ENCODE measurements at places on chromosomes 7 and 10.

- DNase-seq = no peak
Measured at GRCh38 chr10:75103881-75104686, 7.4 kb upstream of the SAMD8 start.

GRCh38 chr7:86991093-86991769 lies 68.2 kb downstream of the ELAPOR2 start:
- no peak for DNase-seq

- DNase-seq = no peak
Measured at GRCh38 chr10:13056456-13057077, 43.4 kb upstream of the OPTN start.

DNA sequence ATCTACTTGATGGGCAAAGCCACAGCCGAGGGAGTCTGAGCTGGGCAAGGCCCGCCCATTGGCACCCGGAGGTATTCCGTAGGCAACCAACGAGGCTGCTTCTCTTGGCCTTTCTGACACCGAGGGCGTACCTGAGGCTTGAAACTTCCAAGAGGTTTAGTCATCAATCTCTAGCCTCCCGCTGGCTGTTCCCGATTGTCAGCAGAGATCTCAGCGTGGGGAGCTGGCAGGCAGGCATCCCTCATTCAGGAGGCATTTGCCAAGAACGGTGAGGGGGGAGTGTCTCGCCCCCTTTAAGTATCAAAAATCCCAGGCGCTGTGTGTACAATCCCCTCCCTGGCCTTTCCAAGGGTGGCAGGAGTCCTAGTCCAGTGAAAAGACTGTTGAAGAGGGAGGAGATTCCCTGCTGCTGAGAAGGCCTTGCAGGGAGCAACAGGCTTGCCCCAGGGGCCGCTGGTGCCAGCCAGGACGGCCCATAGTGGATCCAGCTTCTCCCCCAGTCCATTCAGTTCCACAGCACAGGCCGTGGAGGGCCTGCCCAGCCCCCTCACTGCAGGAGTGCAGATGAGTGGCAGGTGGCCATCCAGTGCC lies 39.7 kb downstream of the OAT start:
- DNase-seq = no peak

GRCh38 chr10:69807696-69808095 lies 6.0 kb downstream of the COL13A1 start:
- DNase-seq = no peak

- no peak for DNase-seq
Measured at GRCh38 chr7:134827889-134828288, 48.5 kb downstream of the CALD1 start.

GRCh38 chr7:12686234-12686890 lies 1.1 kb upstream of the ARL4A start:
- peak; percentile 95 for DNase-seq

- DNase-seq = no peak
Measured at GRCh38 chr10:15168291-15168785, at the start of gene NMT2. NMT2 (minus strand) TSS chr10:15168693; CDS start chr10:15168612, 81 bp downstream.

- DNase-seq = no peak
Measured at GRCh38 chr10:920450-920849, 11.1 kb downstream of the LARP4B start.

DNA sequence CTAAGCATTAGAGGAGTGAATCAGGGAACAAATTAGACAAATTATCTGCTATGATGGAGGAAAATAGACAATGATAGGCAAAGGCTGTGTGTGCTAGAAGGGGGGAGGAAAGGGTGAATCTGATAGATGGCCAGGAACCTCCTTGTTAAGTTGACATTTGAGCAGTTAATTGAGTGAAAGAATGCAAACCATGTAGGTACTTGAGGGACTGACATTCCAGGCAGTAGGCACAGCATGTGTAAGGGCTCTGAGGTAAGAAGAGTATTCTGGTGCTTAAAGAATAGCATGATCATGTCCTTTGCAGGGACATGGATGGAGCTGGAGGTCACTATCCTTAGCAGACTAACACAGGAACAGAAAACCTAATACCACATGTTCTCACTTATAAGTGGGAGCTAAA lies 48.6 kb upstream of the TES start:
- no peak for DNase-seq

DNA sequence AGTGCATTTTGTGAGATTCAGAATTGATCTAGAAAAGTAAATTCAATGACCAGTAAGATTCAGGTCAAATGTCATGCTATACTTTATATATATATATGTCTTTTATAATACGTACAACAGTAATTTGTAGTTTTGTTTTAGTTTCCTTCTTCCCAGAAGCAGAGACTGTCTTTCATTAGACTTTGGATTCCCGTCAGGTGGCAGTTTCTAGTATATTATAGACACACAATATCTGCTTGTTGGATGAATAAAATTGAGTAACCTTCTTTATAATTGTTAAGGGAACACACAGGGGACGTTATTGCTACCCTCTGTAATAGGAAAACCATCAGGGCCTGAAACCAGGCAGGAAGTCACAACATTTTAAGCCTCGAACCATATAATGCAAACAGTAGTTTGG lies 5.3 kb upstream of the LAMB1 start:
- no peak for DNase-seq

DNA sequence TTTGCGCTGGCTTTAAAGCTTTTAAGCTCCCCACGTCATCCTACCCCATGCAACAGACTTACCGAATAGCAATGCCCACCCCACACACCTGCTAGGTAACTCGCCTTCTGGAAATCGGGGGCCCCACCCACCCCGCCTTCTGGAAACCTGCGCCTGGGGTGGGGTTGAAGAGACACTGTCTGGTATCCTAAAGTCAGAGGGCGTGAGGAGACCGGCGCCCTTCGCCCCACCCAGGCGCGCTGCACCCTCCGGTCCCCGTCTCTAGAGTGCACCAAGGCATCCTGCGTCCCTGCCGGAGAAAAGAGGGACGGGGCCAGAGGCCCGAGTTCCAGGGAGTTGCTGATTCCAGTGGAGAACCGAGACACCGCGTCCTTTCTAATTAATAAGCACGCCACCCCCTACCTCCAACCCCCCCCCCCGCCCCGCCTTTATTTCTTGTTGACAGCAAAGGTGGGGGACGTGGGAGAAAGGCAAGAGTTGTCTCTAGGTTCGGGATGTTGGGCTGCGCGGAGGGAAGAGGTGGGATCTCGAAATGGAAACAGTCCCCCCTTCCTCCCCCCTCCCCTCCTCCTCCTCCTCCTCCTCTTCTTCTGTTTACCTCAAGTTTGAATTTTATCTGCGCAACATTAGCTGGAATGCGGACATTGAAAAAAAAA lies 220.9 kb upstream of the MKLN1 start:
- peak; percentile 54 for DNase-seq

GRCh38 chr10:17256051-17256450 lies 28.0 kb downstream of the VIM start:
- DNase-seq = no peak

DNA sequence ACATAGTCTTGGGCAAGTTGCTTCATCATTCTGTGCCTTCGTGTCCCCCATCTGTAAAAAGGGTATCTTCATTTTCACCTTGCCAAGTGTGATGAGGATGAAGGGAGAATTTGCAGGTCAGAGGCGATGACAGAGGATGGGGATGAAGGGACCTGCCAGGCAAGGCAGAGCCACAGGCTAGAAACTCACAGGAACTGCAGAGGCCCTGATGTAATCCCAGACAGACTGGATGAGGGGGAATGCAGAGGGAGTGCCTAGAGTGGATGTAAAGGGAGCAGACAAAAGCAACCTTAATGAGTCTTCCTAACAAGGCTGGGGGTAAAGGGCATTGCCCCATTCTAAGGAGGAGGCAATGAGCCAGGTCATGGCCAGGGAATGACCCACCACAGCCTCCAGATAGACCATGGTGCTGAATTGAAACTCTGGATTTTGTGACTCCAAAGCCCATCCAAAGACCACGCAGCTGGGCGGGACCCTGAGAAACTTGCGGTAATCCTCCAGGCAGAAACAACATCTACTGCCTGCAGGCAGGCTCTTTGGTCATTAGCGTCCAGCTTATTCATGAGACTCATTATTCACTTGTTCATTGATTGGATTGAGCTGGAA lies 1.9 kb downstream of the ANTXRL start:
- no peak for DNase-seq

DNA sequence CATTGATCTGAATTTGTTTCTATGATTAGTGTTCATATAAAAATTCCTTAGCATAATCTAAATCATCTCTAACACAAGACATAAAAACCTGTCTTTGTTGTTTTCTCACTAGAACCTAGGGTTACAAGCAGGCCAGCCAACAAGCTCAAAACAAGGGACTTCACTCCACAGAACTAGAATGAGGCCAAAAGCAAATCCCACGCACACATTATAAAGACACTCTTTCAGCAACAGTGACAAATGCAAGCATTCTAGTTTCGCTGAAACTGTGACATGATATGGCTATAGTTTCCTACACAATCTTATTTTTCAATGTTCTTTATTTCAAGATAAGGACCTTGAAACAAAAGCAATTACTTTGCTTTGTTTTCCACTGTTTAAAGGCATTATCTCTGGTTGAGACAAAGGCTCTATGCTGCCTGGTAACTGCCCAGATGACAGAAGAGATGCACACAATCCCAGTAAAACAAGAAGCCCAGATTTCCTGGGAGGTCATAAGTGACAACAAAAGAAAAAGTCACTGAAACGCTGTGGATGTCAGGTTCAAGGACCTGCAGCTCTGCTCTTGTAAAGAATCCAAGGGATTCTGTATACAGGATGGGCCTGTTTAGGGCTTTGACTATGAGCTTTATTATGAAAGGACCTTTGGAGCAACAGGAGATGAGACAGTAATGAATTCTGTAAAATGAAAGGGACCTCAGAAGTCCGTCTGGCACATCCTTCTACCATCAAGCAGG lies 105.3 kb downstream of the SORCS1 start:
- DNase-seq = no peak

GRCh38 chr10:21687266-21688008 lies 153.4 kb downstream of the MLLT10 start:
- DNase-seq = no peak

DNA sequence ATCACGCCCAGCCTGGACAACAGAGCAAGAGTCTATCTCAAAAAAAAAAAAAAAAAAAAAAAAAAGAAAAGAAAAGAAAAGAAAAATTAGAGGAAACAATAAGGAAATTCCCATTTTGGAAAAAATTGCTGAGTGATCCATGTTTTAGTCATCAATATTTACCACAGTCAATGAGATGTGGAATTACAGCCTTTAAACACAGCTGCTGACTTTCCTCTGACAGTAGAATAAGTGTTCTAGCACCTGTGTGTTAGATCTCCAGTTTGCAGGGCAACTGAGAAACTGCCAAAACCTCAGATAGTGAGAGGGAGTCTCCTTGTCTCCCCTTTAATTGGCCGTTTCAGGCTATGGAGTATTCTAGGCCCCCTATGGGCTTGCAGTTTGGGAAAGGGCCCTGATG lies 520.1 kb downstream of the KCNMA1 start:
- DNase-seq = no peak

- no peak for DNase-seq
Measured at GRCh38 chr7:26550492-26550891, 258.8 kb downstream of the SNX10 start.

GRCh38 chr7:142053988-142054387 lies 57.5 kb upstream of the MGAM2 start:
- DNase-seq = no peak

- no peak for DNase-seq
Measured at GRCh38 chr7:25944777-25945515, 207.1 kb upstream of the NFE2L3 start.

DNA sequence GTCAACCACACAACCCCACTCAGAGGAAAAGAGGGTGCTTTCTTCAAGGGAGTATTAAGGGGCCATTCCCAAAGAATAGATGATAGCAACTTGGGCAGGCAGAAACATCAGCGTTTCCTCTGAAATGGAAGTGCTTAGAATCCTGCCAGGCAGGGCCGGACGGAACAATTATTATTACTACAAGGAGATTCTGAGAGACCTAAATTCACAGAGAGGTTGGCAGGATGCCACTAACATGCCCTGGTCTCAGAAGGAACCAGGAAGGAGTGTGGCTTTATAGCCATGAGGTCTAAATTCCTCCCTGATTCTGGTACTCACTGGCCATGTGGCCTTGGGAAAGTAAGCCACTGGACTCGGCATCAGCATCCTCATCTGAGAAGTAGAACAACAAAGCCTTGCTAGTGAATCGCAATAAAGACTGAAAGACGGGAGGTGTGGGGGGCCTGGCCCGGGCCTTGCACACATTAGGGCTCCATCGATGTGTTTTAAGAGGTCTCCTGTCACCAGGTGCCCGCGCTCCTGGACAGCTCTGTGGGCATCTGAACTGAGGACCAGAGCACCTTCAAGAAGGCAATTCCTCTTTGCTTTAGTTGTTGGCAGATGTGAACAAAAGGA lies 131.5 kb downstream of the OAT start:
- DNase-seq = no peak

GRCh38 chr7:66629222-66630062 lies 761 bp downstream of the KCTD7 start:
- DNase-seq = no peak

DNA sequence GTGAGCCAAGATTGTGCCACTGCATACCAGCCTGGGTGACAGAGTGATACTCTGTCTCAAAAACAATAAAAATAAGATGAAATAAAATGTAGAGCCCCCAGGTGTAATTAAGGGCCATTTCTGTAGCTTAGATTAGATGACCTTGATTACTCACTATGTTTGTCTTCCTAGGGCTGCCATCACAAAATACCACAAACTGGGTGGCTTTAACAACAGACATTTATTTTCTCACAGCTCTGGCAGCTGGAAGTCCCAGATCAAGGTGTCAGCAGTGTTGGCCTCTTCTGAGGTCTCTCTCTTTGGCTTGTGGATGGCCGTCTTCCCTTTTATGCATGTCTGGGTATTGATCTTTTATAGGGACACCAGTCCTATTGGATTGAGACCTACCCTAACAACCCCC lies 6.1 kb downstream of the PTER start:
- DNase-seq = no peak

- no peak for DNase-seq
Measured at GRCh38 chr10:99693933-99694583, 34.7 kb downstream of the ENTPD7 start.

DNA sequence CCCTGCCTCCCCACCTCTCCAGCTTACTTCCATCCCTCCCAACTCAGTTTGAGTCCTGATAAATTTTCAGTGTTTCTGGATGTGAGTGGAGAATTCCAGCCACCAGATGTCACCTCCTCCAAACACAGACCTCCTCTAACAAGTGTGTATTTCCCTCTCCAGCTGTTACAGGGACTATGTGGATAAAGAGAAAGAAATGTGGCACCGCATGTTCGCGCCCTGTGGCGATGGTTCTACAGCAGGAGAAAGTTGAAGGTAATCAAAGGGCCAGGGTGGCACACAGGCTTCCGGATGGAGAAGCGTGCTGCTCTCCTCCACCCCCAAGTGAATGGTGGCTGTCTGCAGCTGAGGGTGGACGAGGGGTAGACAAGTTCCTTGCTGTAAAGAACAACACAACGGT lies 14.7 kb downstream of the FKBP6 start:
- no peak for DNase-seq

GRCh38 chr7:140605337-140605736 lies 35.3 kb downstream of the DENND2A start:
- DNase-seq = no peak

DNA sequence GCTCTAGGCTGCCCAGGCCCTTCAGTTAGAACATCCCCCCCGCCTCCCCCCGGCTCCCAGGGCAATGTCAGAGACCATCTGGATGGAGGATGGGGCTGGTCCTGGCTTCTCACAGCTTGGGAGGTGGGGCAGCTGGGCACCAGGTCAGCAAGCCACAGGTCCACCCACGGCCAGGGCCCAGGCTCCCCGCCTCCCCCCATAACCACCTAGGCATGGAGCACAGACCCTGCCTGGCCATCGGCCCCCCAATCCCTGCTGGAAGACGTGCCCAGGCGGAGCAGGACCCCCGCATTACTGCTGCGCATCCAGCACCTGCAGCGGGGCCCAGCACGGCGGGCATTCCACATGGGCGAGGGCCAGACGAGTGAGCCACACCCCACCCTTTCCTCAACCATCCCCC lies 169.6 kb downstream of the ELFN1 start:
- DNase-seq = no peak

Measured in hematopoietic multipotent progenitor cell treated with erythropoietin and hydrocortisone succinate and interleukin-3 and kit ligand, for 15 days (in vitro differentiated cells).